ENCODE measurements at places on chromosomes 3 and 15. TPM values are rescaled to one million over a fixed set of nuclear protein-coding genes. Genes with fewer than 3 reads are reported as not detected.

ITIH3 gene
- 0.05 TPM for total RNA-seq

LRRC3B gene
- total RNA-seq: not detected

VIPR1 gene
- total RNA-seq: 0.58 TPM

ADAMTS9 gene
- 0.54 TPM for total RNA-seq

MYL3 gene
- not detected for total RNA-seq

THAP10 gene
- 7.1 TPM for total RNA-seq

STRIT1 gene
- not detected for total RNA-seq

SLC30A4 gene
- total RNA-seq: 1.6 TPM

CYP1A2 gene
- total RNA-seq: not detected

CCDC54 gene
- total RNA-seq: not detected

CLRN1 gene
- total RNA-seq: not detected

ARGFX gene
- total RNA-seq: not detected

CD276 gene
- total RNA-seq: 66.6 TPM

ZNF770 gene
- total RNA-seq: 14.6 TPM

CFAP44 gene
- 2.5 TPM for total RNA-seq

AQP9 gene
- total RNA-seq: not detected

SPESP1 gene
- not detected for total RNA-seq

PLD1 gene
- total RNA-seq: 7.2 TPM

LMAN1L gene
- total RNA-seq: not detected

CCR9 gene
- not detected for total RNA-seq

GRK7 gene
- not detected for total RNA-seq

TTLL13 gene
- 0.48 TPM for total RNA-seq

PLCH1 gene
- 1.1 TPM for total RNA-seq

IMPG2 gene
- not detected for total RNA-seq

ZBTB20 gene
- 0.73 TPM for total RNA-seq

GP5 gene
- not detected for total RNA-seq

GPR62 gene
- total RNA-seq: not detected

ANKUB1 gene
- not detected for total RNA-seq

Data from A549 treated with CpdA at 1 μM for 4 hours (cell line).